Activated CD4-positive, alpha-beta T cell treated with anti-CD3 and anti-CD28 coated beads for 4 hours (primary cell): ENCODE measurements at places on chromosomes 2 and 18.

DNA sequence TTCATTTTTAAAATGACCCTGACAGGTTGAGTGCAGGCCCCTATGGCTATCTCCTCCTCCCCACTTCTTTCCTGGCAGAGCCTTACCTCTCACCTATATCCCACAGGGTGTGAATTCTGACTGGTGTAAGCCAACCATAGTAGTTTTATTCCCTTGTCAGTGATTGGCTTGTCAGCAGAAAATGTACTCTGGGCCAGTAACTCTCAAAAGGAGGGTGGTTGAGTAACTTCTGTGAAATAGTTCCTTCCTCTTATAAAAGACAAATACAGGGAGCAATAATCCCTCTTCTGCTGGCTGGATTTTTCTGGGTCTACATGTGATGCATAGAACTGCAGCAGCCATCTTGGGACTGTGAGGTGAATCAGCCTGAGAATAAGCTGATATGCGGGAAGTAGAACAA is 83.4 kb downstream of the RAPH1 start:
- no peak for DNase-seq

DNA sequence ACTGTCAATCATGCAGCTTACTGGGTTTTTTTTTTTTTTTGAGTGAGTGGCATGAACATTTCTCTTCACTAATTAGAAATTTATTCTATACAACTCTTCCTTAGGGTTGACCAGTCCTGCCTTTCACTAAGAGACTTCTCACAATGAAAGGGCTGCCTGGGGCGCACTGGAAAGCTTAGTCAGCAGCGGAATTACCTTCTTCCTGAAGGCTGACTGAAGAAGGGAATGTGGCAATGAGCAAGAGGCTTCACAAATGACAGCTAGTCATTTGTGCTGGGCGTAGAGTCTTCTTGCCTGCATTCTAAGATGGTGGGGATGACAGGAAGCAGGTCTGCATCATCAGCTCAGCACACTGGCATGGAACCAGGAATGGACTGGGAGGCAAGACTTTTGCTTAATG is 15.6 kb upstream of the SCN3A start:
- no peak for DNase-seq

DNA sequence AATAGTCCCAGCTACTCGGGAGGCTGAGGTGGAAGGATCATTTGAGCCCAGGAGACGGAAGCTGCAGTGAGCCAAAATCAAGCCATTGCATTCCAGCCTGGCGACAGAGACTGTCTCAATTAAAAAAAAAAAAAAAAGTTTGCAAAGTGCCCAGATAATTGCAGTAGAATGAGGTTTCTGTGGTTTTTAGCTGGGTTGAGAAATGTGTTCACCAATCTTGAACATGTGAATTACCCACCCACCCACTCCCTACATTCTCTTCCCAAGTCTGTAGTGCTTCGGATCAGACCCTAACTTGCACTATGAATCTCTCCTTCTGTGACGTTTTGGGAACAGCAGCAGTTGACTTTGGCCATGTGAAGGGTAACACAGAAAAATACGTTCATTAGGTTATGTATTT is 247.3 kb downstream of the PTGR3 start:
- DNase-seq: no peak

- DNase-seq: no peak
Measured at GRCh38 chr18:36733150-36733549, 95.7 kb downstream of the TPGS2 start.

GRCh38 chr2:128549646-128550260 is 231.1 kb upstream of the HS6ST1 start:
- DNase-seq: no peak

DNA sequence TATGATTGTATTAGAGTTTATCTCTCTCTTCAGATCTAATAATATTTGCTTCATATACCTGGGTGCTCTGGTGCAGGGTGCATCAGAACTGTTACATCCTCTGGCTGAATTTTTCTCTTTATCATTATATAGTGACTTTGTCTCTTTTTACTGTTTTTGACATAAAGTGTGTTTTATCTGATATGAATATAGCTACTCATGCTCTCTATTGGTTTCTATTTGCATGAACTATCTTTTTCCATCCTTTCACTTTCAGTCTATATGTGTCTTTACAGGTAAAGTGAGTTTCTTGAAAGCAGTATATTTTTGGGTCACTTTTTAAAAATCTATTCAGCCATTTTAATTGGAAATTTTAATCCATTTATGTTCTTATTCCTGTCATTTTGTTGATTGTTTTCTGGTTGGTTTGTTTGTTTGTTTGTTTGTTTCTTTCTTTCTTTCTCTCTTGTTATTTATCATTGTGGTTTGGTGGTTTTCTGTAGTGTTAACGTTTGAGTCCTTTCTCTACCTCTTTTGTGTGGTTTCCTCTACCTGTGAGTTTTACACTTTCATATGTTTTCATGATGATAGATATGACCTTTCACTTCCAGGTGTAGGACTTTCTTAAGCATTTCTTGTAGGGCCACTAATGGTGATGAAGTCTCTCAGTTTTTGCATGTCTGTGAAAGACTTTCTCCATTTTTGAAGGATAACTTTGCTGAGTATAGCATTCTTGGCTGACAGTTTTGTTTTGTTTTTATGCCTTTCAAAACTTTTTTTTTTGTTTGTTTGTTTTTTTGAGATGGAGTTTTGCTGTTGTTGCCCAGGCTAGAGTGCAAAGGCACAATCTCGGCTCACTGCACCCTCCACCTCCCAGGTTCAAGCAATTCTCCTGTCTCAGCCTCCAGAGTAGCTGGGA is 54.9 kb downstream of the CCNT2 start:
- no peak for DNase-seq

DNA sequence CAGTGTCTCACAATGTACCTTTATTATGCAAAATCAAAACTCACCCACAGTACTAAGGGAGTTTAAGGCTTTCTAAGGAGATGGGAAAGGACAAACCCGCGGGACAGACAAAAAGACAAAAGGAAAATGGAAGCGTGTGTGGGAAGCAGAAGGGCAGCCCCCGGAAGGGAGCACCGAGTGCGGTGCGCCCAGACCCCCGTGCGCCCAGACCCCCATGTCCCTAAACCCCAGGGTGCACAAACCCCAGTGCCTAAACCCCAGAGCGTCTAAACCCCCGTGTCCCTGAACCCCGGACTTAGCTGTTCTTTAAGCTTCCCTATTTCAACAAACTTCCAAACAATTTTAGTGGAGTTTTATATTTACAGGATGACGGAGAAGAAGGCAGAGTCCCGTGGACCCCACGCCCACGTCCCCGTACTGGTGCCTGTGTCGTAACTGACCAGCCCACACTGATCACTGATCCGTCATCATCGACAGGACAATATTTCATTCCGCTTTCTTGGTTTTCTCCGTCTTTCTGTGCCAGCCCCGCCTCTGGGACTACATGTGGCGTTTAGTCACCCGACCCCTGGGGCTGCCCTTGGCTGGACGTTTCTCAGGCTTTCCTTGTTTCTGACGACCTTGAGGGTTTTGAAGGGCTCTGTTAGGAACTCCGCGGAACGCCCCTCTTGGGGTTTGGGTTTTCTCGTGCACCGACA is 76.9 kb downstream of the RTP5 start:
- DNase-seq: no peak

DNA sequence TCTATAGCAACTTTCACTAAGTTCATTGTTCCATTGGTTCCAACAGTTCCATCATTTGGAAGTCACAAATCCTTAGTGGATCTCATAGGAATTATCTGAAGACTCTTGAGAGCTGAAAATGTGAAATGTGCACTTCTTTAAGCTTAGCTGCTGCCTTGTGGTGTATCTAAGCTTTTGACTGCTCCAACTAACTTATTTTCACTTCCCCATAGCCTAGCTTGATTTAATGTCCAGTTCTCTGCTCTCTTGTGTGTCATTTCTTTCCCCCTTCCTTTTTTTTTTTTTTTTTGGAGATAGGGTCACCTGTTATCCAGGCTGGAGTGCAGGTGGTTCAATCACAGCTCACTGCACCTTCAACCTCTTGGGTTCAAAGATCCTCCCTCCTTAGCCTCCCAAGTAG is 34.9 kb upstream of the CD302 start:
- DNase-seq: no peak

- DNase-seq: no peak
Measured at GRCh38 chr2:174752403-174753037, 11.8 kb downstream of the CHRNA1 start.

DNA sequence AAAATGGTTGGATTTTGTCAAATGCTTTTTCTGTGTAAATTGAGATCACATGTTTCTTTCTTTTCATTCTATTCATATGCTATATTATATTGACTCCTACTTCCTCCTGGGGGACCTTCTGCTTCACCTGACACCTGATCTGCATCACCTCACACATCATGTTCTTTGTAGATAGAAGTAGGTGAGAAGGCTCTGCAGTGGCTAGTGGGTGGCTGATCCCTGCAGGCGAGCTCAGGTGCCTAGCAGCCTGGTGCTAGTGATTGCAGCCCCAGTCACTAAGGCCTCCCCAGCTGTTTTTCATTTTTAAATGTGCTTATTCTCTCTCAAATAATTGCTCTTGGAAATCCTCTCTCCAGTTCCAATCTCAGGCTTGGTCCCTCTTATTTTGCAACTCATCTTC is 33.6 kb downstream of the MC4R start:
- no peak for DNase-seq

GRCh38 chr2:227853765-227854271 is 17.6 kb upstream of the DAW1 start:
- no peak for DNase-seq

DNA sequence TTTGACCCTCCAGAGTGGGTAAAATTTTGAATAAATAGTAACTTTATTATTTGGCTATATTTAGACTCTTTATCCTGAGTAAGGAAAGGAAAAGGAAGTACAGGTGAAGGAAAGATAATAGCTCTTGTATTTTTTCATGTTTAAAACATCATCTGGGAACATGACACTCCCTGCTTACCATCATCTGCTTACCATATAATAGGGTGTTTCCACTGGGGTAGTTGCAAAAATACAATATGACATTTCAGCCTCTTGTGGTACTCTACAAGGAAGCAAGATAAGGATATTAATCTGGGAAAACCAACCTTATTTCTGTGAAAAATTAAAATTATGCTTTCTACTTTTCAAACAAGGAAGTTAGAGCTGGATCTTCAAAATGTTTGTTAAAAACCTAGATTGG is 9.9 kb downstream of the RELCH start:
- DNase-seq: no peak

DNA sequence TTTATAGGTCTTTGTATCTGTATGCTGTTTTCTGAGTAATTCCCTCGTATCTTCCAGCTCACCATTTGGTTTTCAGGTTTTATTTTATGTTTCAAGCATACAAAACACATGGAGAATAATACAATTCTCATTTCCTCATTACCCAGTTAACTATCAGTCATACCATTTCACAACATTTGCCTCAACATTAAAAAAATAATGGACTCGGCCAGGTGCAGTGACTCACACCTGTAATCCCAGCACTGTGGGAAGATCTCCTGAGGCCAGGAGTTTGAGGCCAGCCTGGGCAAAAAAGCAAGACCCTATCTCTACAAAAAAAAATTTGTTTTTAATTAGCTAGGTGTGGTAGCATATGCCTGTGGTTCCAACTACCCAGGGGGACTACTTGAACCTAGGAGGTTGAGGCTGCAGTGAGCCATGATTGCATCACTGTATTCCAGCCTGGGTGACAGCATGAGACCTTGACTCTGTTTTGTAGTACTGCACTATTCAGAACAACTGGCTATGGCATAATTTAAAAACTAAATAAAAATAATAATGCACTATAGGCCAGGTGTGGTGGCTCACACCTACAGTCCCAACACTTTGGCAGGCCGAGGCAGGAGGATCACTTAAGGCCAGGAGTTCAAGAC is 20.3 kb downstream of the NPC1 start:
- no peak for DNase-seq

DNA sequence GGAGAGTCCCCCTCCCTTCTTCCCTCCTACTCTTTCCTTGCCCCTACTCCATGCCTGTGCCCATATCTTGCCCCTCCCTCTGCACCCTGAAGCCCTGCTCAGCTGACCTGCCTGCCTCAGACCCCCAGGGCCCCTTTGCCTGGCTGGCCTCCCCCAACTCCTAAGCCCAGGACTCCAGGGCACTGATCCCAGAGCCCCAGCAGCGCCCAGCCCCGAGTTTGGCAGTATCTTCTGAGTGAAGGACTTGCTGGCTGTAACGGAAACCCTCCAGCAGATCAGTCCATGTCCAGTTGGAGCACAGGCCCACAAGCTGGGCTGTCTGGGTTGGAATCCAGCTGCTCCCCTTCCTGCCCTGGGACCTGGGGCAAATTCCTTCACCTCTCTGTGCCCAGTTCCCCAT is 46.0 kb downstream of the MCFD2 start:
- DNase-seq: no peak
